CD8-positive, alpha-beta T cell (primary cell): ENCODE measurements at places on chromosomes 13 and 19. TPM values are rescaled to one million over a fixed set of nuclear protein-coding genes. Genes with fewer than 3 reads are reported as not detected.

DNA sequence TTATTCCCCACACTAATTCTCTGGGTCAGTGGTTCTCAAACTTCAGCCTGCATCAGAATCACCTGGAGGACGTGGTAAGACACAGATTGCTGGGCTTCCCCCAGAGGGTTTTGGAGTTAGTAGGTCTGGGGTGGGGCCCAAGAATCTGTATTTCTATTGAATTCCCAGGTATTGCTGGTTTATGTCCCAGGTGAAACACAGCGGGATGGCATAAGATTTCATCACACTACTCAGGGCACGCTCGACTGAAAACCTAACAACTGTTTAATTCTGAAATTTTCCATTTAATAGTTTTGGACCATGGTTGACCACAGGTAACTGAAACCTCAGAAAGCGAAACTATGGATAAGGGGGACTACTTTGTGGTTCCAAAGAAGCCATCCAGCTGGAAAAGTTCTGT, 6.5 kb downstream of the MLNR start:
- no peak for DNase-seq

GRCh38 chr13:39967199-39967959, 311.9 kb downstream of the COG6 start:
- no peak for DNase-seq

GRCh38 chr19:16204005-16204294, 6.2 kb downstream of the AP1M1 start:
- no peak for DNase-seq

DNA sequence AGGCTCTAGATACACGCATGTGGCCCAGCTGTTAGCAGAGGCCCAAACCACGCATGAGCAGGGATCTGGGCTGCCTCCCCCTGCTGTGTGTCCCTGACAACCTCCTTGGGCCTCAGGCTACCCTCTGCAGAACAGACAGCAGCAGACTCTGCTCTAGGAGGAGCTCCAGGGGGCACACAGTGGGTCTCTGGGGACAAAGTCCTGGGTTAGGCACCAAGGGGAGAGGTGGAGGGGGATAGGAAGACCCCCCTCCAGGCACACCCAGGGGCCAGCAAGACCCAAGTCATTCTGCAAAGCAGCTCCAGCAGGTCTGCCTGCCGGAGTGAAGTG, 8.0 kb downstream of the TINCR start:
- DNase-seq, result no peak

The FEM1A gene
- 17.4 TPM for total RNA-seq

GRCh38 chr13:37529751-37530385, 68.7 kb downstream of the POSTN start:
- no peak for DNase-seq

GRCh38 chr19:33293255-33294057, 8.9 kb downstream of the CEBPA start:
- no peak for DNase-seq

GRCh38 chr13:43368003-43368402, 344.6 kb downstream of the DNAJC15 start:
- DNase-seq, result no peak

The NECTIN2 gene
- 2.0 TPM for total RNA-seq

DNA sequence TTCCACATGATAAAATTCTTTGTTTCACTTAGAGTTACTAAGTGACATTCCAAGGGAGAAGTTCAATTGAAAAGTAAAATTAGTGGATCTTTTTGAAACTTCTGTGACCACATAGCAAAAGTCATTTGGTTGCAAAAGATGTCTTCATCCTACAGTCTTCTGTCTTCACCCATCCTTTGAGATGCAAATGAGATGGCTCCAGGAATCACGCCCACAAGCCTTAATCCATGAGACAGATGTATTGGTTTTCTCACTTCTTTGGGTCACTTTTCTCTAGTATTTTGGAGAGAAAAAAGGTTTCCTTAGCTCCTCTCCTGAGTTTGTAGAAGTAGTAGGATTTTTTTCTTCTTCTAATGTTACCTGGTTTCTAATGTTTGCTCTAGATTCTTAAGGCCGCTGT, 259.5 kb upstream of the SLC10A2 start:
- DNase-seq, result no peak

The TMEM145 gene
- not detected for total RNA-seq

- no peak for DNase-seq
Observed at GRCh38 chr19:2252055-2252796, 3.1 kb downstream of the AMH start.

The TMEM150B gene
- total RNA-seq, result not detected

GRCh38 chr19:37778613-37779126, 716 bp downstream of the ZNF573 start:
- DNase-seq, result no peak

DNA sequence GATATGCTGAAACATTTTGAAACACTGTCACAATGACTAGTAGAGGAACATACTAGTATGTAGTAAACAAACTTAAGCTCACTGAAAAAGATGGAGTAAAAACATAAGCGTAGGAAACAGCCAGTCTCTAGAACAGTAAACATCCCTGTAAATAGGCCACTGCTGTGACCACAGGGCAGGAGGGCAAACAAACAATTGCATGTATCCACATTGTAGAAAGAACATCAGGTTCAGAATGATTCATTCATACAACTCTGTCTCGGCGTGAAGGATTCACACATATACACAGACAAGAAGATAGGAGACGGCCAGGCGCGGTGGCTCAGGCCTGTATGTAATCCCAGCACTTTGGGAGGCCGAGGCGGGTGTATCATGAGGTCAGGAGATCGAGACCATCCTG, 390.1 kb downstream of the IRS2 start:
- no peak for DNase-seq

- no peak for DNase-seq
Observed at GRCh38 chr19:15123900-15124299, 16.7 kb downstream of the SYDE1 start.

DNA sequence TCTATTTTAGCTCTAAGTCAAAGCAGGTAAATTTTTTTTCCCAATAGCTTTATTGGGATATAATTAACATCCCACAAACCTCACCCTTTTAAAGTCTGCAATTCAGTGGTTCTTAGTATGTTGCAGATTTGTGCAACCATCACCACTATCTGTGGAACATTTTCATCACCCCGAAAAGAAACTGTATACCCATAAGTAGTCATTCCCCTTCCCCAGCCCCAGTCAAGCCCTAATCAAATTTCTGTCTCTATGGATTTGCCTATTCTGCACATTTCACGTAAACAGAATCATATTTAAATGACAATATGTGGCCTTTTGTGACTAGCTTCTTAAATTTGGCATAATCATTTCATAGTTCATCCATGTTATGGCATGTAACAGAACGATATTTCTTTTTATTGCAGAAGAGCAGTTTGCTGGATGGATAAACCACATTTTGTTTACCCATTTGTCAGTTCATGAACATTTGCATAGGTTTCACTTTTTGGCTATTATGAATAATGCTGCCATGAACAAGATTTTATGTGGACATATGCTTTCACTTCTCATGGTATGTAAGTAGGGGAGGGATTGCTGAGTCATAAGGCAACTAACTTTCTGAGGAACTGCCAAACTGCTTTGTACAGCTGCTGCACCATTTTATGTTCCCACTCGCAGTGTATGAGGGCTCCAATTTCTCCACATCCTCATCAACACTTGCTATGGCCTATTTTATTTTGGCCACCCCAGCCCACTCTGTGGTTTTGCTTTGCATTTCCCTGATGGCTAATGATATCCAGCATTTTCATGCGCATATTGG, 10.9 kb downstream of the SLC46A3 start:
- no peak for DNase-seq

DNA sequence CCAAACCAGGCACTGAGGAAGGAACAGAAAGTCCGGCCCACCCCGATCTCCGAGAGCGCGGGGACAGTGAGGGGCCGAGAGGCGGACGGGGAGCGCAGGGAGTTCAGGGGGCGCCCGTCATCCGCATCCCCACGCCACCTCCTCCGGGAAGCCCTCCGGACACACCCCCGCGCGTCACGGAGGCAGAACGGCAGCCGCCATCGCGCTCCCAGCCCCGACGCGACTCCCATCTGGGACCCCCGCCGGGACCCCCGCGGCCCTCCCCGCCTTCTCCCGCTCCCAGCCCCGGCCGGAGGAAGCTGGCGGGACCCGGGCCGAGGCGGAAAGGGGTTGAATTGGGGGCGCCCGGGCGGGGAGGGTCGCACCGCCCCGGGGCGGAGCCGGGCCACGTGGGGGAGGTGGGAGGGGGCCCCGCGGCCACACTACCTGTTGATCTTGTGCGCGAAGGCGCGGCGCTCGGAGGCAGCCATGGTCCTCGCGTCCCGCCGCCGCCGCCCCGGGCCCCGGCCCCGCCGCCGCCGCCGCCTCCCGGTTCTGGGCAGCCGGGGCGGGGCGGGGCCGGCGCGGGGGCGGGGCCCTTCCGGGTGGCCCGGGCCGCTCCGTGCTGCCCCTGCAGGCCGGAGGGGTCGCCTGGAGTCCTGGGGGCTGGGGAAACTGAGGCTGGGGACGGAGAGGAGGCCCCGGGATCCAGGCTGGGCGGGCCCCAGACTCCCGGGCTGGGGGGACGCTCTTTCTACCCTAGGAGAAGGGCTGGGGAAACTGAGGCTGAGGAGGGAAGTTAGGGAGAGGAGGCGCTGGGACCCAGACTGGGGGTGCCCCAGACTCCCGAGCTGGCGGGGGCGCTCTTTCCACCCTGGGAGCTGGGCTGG, at the start of gene DOCK6:
Gene DOCK6, minus strand, starts transcription at position 554 of the 869 bp plus-strand sequence. Its CDS starts 84 bp downstream, at position 470.
- no peak for DNase-seq

DNA sequence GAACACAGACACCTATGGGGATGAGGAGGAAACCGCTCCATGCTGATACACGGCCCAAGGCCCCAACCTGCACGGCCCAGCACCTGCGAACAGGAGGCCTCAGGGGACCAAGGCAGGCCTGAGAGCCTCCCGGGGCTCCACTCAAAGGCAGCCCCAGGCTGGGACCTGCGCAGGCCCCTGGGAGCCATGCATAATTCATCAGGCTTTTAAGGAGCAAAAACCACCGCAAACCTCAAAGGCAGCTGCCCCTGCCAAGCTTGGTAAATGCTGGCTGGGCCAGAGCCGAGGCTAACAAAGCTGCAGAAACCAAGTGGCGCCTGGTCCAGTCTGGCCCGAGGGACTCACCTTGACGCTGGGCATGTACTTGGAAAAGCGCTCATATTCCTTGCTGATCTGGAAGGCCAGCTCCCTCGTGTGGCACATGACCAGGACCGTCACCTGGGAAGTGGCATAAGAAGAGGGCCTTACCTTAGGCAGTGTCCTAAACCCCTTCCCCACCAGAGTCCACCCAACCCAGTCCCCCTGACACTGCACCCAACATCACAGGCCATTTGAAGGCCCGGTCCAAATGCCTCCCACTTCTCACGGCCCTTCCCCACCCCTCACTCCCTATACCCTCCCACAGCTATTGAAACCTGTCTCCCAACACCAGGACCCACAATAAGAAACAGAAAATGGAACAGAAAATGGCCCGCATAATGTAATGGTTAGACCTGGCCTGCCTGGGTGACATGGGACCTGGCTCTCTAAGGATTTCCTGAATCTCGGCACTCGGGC, 7.8 kb downstream of the DDX39A start:
- DNase-seq, result no peak

- no peak for DNase-seq
Observed at GRCh38 chr19:7418596-7418995, 69.9 kb downstream of the ARHGEF18 start.

GRCh38 chr19:7250951-7251350, 43.3 kb downstream of the INSR start:
- no peak for DNase-seq

GRCh38 chr13:107574517-107575210, 640.7 kb downstream of the LIG4 start:
- DNase-seq, result no peak

The MCF2L gene
- 15.0 TPM for total RNA-seq

The NLRP9 gene
- total RNA-seq, result not detected

- no peak for DNase-seq
Observed at GRCh38 chr19:55077106-55077505, 1.4 kb downstream of the EPS8L1 start.

DNA sequence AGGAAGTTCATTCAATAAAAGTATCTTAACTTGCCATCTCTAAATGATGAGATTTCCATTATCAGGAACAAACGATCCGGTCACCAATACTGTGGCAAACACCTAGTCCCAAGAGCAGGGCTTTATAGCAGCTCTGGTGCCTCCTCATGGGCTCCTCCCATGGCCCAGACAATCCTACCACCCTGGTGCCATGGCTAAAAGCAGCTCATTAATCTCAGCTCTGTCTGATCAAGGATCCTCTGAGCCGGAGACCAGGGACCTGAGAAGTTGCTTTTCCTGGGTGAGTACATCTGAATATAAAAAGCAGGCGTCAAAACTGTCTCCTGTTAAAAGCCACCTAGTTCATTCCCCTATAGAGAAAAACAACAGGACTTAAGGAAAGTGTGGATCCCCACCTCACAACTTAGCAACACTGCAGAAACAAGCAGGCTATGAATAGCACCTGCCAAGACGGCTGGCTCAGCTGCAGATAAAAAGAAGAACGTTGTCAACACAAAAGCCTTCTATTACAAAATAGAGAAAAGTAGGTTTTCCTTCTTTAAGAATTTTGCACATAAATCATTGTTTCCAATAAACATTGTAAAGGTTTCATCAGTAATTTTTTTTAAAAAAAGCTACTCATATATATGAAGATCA, 30.3 kb downstream of the TSHZ3 start:
- no peak for DNase-seq

- DNase-seq, result no peak
Observed at GRCh38 chr19:28864024-28864503, 348.9 kb downstream of the UQCRFS1 start.

DNA sequence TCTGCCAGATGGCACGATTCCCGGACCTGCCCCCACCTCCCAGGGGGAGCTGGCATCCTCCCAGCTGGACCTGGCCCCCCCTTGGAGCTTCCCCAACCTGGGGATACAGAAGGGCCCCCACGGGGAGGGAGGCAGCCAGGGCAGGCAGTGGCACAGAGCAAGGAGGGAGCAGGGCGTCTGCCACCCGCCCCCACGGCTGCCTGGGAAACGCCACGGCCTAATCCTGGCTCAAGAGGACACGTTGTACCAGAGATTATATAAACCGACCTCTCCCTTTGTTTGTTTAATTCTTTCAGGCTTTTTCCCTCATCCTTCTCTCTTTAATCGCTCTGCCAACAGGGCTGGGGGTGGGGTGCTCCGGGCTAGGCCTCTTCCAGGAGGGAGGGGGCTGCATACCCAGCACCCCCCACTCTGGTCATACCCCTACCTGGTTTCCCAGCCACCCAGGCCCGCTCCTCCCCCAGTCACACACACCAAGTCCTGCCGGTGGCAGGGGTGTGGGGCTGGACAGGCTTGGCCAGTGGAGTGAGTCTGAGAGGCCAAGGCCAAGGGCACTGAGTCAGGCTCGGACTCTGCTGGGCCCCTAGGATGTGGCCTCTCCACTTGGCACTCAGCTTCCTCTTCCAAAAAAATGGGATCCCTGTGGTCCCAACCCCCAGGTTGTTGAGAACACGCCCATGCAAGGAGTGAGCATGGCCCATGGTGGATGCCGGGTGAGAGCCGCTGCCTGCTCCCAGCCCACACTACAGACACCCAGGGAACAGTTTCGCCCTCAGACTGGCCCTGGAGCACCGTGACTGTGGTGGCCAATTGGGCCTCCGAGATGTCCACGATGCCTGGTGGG, 29.5 kb upstream of the NFIC start:
- DNase-seq, result no peak
